GM10248 (cell line): ENCODE measurements at places on chromosomes 11 and 22.

DNA sequence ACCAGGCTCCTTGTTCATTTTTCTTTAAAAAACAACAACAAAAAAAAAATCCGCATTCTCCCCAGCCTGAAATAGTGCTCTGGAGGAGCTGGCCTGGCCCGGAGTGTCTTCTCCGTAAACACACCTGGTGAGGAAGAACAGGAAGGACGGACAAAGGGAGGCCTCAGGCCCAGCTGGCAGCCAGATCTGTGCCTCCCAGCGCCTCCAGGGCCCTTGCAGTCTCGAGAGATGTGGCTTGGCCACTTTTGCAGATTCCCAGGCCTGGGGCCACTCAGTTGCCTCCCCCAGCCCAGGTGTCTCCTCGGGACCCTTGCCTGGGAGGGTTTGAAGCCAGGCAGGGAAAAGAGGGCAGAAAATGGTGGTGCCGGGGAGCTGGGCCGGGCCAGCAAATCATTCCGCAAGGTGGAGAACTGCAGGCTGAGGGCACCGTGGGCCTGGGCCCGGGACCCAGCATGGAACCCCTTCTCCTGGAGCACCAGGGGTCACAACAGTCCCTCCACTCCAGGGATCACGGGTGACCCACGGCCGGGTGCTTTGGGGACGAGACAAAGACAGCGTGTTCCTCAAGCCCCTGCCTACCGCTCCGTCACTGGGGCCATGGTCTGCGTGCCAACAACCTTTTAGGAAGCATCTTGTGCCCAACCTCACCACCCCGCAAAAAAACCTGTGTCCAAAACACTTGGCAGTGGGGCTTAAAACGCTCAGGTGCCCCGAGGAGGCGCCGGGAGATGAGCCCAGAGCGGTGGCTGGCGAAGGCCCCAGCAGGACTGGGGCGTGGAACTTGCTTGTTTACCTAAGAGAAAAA, 67.1 kb upstream of the WNT7B start:
- no peak for DNase-seq

GRCh38 chr22:17229991-17230630, 10.9 kb upstream of the ADA2 start:
- no peak for DNase-seq

DNA sequence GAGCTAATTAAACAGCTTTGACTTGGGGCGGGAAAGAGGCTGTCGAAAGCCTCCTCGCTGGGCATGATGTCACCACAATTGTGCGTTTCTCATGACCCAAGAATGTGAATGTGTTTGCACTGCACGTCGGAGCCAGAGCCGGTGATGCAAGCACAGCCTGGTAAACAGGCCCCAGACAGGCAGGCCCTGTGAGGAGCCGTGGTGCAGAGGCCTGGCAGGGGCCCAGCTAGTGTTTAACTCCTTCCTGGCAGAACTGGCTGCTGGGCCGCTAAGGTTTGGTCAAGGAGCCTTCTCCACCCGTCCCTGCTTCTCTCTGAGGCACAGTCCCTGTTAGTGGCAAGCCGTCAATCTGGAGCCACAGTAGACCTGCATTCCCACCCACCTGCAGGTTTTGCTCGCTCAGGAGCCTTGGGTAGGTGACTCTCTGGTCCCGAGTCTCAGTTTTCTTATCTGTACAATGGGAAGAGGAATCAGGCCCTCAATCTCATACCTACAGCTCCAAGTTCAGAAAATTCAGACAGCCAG, 25.4 kb upstream of the SMTN start:
- DNase-seq = no peak

GRCh38 chr11:49432242-49432848, 223.9 kb upstream of the FOLH1 start:
- DNase-seq = no peak

- DNase-seq = no peak
Observed at GRCh38 chr22:24736526-24737053, 37.9 kb downstream of the PIWIL3 start.

GRCh38 chr11:44224867-44225501, 85.0 kb downstream of the ALX4 start:
- DNase-seq = no peak

GRCh38 chr22:22519591-22519990, 479 bp downstream of the ZNF280A start:
- no peak for DNase-seq

DNA sequence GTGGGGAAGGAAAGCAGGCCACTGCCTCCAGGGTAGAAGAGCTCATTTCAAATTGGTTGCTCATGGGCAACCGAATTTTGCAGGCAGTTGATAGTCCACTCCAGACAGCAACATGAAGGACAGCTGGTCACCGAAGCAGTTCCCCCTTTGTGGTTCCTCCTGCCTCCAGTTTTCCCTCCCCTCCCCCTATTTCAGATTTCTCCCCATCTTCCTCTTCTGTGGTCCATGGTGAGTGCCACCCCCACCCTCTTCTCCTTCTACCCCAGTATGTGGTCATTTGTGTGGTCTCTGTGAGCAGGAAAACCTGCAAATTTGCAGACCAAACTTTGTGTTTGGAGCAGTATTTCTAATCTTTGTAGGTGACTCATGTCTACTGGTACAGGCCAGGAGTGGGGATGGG, 38.2 kb upstream of the PAK1 start:
- DNase-seq = no peak

DNA sequence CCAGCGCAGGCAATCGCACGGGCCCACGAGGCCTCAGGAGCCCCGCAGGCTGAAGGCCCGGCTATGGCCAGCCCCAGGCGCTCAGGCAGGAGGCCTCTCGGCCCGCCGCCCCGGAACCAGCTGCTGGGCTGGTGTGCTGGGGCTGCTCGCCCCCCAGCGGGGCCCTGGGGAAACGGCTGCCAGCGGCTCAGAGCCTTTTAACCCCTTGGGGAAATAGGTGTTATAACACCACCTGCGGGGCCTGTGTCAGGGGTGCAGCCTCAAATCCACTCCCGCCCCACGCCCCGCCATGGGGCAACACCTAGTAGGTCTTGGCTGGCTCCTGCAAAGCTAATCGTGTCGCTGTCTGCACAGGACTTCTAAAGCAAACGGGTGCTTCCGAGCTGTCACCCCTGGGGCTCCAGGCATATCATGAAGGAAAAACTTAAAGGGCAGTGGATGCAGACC, 237.4 kb downstream of the TTC28 start:
- peak; percentile 86 for DNase-seq

DNA sequence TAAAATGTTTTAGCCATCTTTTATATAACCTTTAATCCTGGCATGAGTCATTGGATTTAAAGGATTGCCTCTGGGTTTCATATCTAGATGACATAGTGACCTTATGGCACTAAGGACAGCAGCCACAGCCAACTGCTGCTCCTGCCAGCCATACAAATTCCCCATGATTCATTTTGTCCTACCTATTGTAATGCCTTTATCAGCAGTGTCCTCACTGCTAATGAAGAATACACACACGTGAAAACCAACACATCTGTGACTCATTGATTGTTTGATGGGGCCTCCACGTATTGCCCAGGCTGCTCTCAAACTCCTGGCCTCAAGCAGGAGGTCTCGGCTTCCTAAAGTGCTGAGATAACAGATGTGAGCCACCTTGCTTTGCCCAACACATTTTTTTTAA, 1.8 kb downstream of the LDHAL6A start:
- no peak for DNase-seq

DNA sequence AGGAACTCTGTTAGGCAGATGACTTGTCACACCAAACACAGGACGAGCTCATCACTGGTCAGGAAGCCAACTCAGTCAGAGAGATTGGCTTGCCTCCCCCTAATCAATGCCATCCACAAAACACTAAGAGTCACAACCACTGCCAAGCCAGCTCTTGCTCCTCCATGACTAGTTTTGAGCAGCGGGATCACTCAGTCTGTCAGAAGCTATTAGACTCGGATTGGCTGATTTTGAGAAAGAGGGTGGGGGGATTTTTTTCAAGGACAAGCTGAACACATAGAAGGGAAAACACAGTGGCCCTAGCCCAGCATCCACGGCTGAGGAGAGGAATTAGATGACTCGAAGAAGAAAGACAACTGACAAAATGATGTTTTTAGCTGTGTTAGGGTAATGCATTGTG, 55.9 kb downstream of the SEZ6L start:
- DNase-seq = no peak

DNA sequence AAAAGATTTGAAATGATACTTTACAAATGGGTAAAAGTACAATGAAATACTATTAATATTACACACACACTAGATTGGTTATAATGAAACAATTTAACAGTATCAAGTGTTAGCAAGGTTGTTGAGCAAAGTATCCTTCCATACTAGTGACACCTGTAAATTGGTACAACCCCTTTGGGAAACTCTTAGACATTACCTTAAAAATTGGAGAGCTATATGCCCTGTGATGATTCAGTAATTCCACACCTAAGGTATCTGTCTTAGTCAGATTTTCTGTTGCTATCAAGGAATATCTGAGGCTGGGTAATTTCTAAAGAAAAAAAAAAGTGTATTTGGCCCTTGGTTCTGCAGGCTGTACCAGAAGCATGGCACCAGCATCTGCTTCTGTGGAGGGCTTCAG, 7.4 kb upstream of the GDPD4 start:
- no peak for DNase-seq

GRCh38 chr11:68880851-68881250, 22.8 kb downstream of the MRPL21 start:
- no peak for DNase-seq

DNA sequence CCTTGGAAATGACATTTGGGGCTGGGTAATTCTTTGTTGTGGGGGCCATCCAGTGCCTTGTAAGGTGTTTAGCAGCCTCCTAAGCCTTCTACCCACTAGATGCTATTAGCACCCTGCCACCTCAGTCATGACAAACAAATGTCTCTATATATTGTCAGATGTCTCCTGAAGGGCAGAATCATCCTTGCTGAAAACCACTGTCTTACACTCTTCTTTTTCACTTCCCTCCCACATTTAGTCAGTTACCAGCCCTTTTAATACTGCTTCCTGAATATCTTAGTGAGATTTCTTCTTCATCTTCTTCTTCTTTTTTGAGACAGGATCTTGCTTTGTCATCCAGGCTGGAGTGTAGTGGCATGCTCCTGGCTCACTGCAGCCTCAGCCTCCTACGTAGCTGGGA, 33.1 kb downstream of the TNRC6B start:
- peak; percentile 62 for DNase-seq
